ENCODE measurements at places on chromosomes 7 and 10. TPM values are rescaled to one million over a fixed set of nuclear protein-coding genes. Genes with fewer than 3 reads are reported as not detected.

Gene ZNF438
- 9.9 TPM for total RNA-seq

Gene TAS2R41
- total RNA-seq, result not detected

Gene MGAM2
- total RNA-seq, result 0.13 TPM

Gene PNLIP
- total RNA-seq, result not detected

Gene CCDC146
- 15.4 TPM for total RNA-seq

Gene DGKI
- total RNA-seq, result 1.3 TPM

Gene DPYSL4
- total RNA-seq, result 0.60 TPM

Gene OGDHL
- total RNA-seq, result 82.8 TPM

Gene CPA5
- total RNA-seq, result 1.1 TPM

Gene GFRA1
- total RNA-seq, result 22.3 TPM

Gene CYP2C19
- 0.28 TPM for total RNA-seq

Gene ZNF33A
- 42.6 TPM for total RNA-seq

Gene ZNF212
- 13.4 TPM for total RNA-seq

Gene RBP4
- total RNA-seq, result 77.4 TPM

Gene YWHAG
- 94.2 TPM for total RNA-seq

Gene NPSR1
- total RNA-seq, result not detected

Gene HOXA3
- 21.2 TPM for total RNA-seq

Gene INMT
- total RNA-seq, result 44.8 TPM

Gene KIF20B
- total RNA-seq, result 7.3 TPM

Gene HGF
- total RNA-seq, result 23.8 TPM

Gene SPDYE9
- not detected for total RNA-seq

Gene APBB1IP
- total RNA-seq, result 20.5 TPM

Gene HHEX
- 10.0 TPM for total RNA-seq

Gene ACBD7
- total RNA-seq, result 0.50 TPM

Gene ASAH2
- total RNA-seq, result 1.3 TPM

All from kidney (tissue), 22 donors.